Activated CD4-positive, alpha-beta memory T cell treated with anti-CD3 and anti-CD28 coated beads for 36 hours (primary cell): ENCODE measurements at places on chromosomes 12 and 14.

GRCh38 chr14:100898935-100899883, 4.3 kb downstream of the RTL1 start:
- no peak for DNase-seq

GRCh38 chr14:95523815-95524448, 7.5 kb upstream of the SYNE3 start:
- peak; percentile 70 for DNase-seq

- DNase-seq: no peak
These were observed 77.9 kb upstream of the HOXC13 start for GRCh38 chr12:53860426-53861345.

DNA sequence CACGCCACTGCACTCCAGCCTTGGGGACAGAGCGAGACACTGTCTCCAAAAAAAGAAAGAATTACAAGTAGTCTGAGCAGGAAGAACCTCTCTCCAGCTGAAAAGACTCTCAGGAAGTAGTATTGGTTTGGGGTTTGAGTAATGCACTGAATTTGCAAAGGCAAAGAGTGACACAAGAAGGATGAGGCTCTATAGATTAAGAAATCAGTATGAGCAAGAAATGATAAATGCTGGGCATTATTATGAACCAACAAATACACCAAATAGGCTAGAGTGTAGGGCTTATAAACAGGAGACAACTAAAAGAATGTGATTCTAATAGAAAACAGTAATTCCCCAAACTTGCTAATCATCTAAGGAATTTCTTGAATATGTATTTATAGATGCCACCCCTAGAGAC, 2.6 kb upstream of the SLC35E3 start:
- DNase-seq: no peak

- DNase-seq: no peak
These were observed 17.9 kb upstream of the ALDH2 start for GRCh38 chr12:111748867-111749266.

GRCh38 chr14:49634547-49635334, at the start of gene DNAAF2:
DNAAF2 (minus strand) TSS chr14:49635244; CDS start chr14:49635149, 95 bp downstream.
- peak; percentile 75 for DNase-seq

GRCh38 chr12:57430112-57430930, 522 bp downstream of the R3HDM2 start:
- DNase-seq: peak; percentile 65

GRCh38 chr12:76024942-76025600, 6.5 kb downstream of the PHLDA1 start:
- no peak for DNase-seq

- no peak for DNase-seq
These were observed 191.7 kb downstream of the RASSF9 start for GRCh38 chr12:85644508-85644907.

- peak; percentile 59 for DNase-seq
These were observed 5.8 kb upstream of the TBPL2 start for GRCh38 chr14:55446127-55446736.

- DNase-seq: no peak
These were observed 19.7 kb downstream of the VEZT start for GRCh38 chr12:95237315-95237714.

GRCh38 chr12:68675101-68675842, 11.5 kb upstream of the NUP107 start:
- peak; percentile 76 for DNase-seq

DNA sequence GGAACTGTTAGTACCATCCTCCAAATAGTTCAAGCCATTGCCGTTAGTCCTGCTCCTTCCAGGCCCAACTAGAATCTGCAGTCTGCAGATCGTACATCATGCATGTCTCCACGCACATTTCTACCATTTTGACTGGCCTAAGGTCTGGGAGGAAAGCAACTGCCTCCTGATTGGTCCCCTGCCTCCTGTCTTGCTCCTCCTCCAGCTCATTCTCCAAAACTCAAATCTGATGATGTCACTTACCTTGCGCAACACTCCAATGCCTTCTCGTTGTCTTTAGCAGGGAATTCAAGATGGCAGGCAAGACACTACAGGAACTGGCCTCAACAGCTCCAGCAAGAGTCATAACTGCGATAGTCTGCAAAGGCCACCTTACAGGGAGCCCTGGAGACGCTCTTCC, 9.7 kb upstream of the HCAR1 start:
- no peak for DNase-seq

- no peak for DNase-seq
These were observed 807.5 kb downstream of the VRK1 start for GRCh38 chr14:97604731-97605130.
